ENCODE measurements at places on chromosomes 1 and 21.

GRCh38 chr1:186892936-186893335 lies 64.2 kb downstream of the PLA2G4A start:
- DNase-seq = no peak

GRCh38 chr1:11529330-11529729 lies 50.4 kb downstream of the DISP3 start:
- no peak for DNase-seq

- no peak for DNase-seq
Measured at GRCh38 chr1:72336776-72337175, 54.4 kb upstream of the NEGR1 start.

DNA sequence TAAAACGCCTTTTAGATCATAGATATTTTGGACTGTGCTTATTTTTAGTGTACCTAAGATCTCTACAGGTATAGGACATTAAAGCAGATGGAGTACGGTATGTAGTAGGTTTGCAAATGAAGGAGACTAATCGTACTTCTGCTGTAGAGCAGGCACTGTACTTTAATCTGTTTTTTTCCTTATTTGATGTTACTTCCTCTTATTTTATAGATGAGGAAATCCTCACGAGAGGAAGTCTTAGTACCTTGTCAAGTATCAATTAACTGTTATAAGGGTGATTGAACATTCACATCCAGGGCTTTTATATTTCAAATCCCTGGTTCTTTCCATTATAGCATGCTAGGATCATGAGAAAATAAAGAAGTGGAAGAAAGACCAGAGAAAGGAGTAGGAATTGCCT lies 41.1 kb downstream of the CACHD1 start:
- no peak for DNase-seq

DNA sequence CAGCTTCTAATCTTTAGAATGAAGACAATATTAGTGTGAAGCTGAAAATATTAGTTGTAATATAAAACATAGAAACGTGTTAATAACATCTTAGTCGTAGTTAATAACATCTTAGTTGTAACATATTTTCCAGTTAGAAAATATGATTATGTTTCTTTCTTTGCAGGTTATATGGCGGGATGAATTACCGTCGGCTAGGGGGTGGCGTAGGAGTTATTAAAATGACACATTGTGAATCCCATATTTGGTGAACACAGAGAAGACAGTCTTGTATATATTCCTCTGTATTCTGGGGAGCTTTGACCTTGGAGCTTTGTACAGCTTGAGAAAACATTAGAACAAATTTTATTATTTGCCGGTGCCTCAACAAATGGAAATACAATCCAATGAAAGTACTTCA lies 39.5 kb upstream of the DARS2 start:
- DNase-seq = no peak

DNA sequence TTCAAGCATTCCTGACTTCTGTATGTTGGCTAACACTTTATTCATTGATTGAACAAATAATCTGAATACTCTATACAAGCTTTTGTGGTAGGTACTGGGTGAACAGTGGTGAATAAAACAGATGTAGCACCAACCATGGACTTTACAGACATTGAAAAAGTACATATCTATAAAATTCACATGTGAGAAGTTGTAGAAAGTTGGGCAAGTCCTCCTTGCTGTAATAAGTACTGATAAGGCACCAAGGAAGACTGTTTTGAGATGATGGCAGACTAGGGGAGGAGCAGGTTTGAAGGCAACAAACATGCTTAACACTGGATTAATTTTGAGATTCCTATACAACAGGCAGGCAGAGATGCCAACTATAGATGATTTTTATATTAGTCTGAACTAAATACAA lies 42.4 kb downstream of the RNF2 start:
- DNase-seq = no peak

DNA sequence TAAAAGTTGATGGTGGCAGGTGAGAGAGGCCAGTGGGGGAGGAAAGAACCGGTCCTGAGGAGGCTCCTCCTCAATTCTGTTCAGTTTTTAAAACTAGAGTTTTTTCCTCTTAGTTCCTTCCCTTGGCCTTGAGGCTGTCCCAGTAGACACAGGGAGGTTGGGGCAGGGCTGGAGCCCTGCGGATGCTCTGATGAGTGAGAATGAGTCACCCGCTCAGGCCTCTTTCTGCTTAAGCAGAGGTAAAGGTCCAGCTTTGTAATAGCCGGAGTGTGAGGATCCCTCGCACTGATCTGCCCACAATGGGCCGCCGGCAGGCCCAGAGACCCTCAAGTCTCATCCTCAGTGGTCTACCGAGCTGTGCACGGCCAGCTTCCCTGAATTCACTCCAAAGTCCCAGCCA lies 49.6 kb upstream of the IRF2BP2 start:
- no peak for DNase-seq

DNA sequence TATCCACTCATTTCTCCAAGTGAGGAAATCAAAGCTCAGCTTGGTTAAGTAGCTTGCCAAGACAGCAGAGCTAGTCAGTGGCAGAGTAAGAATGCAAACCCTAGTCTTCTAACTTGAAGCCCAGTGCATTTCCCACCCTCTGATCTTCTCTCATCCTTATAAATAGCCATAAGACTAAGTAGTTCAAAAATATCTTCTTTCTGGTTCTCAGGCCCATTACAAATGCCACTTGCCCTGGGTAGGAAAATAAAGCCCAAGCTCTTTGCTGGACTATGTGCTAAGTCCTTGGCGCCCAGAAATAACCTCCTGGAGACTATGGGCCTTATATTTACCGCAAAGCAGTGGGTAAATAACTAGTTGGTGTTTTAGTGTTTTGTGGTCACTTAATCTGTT lies 505.8 kb downstream of the PLPP3 start:
- DNase-seq = no peak

- no peak for DNase-seq
Measured at GRCh38 chr1:200625381-200625824, 4.9 kb upstream of the KIF14 start.

- no peak for DNase-seq
Measured at GRCh38 chr1:205298191-205298994, 23.2 kb downstream of the NUAK2 start.

DNA sequence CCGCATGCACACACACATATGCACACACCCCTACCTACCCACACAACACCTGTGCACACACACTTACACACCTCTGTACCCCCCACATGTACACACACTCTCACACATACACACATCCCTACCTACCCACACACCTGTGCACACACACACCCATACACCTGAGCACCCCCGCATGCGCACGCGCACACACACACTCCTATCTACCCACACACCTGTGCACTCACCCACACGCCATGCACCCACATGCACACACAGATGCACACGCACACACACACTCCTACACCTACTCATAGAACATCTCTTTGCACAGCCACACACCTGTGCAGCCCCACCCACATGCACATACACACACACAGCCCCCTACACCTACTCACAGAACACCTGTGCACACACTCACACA lies 15.5 kb upstream of the PADI2 start:
- DNase-seq = no peak

- DNase-seq = no peak
Measured at GRCh38 chr1:207811920-207812720, 60.3 kb downstream of the CD46 start.

GRCh38 chr1:182095946-182096345 lies 34.4 kb upstream of the ZNF648 start:
- no peak for DNase-seq

DNA sequence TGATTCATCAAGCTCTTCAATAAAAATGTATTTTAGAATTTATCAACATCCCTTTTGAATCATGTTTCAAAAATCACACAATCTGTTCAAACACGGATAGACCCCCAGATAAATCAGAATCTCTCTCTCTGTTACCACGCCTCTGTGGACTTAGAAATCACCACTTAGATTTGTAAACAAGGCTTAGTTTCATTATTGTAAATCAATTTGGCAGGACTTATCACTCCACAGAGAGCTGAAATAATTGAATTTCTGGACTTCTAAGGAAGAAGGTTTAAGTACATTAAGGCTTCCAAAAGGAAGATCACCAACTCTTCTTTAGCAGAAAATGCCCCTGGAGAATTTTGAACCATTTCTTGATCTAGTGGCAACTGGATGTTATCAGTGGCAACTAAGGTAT lies 100.4 kb downstream of the APP start:
- DNase-seq = no peak

DNA sequence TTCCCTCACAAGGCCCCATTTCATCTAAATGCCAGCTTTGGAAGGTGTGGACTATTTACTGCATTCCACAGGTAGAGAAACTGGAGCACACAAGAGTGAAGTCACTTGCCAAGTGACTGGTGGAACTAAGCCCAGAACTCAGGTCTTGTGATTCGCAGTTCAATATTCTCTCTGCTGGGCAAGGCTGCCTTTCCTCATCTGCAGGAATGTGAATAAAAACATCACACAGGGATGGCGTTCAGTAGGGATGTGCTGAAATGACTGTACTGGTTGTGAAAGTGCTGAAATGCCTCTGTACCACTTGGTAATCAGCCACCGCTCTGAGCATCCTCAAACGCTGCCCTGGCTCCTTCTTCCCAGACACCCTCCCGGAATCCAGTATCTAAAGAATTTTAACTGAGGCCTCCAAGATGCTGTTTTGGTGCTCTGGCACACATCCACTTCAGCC lies 145.6 kb downstream of the HIVEP3 start:
- no peak for DNase-seq

GRCh38 chr1:105101261-105101660 lies 1351.6 kb downstream of the AMY1C start:
- DNase-seq = no peak

DNA sequence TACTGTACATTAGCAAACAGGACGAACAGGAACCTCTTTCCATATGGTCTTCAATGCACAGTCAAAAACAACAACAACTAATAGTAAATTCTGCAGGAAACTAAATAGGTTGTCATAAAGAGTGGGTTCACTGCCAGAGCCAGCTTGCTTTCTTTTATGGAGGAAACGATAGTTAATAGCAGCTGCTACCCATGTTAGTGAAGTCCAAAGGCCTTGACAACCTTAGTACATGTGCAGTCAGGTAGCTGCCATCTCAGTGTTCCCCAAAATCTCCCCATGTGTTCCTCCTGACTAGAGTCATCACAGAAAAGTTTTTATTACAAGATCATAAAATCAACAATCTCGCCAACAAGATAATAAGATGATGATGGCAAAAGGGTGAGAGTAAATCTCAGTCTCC lies 16.6 kb upstream of the ADORA3 start:
- DNase-seq = no peak

GRCh38 chr21:36511484-36512220 lies 31.7 kb upstream of the CLDN14 start:
- DNase-seq = no peak

DNA sequence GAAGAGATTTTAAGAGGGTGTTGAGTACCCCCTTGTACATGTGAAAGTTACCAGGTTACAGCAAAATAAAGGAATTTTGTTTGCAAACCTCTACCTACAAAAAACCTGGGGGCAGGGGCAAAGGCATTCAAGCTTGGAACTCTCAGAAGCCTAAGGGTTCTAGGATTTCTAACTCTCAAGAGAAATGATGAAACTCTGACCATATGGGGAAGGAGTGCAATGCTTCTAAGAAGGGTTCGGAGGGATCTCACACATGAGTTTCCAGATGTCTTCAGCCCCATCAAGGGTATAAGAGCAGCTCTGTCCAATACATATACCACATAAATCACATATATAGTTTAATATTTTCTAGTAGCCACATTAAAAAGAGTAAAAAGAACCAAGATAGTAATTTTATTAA lies 7.3 kb upstream of the FCGR2A start:
- no peak for DNase-seq

GRCh38 chr1:218983848-218984247 lies 189.8 kb upstream of the LYPLAL1 start:
- no peak for DNase-seq

DNA sequence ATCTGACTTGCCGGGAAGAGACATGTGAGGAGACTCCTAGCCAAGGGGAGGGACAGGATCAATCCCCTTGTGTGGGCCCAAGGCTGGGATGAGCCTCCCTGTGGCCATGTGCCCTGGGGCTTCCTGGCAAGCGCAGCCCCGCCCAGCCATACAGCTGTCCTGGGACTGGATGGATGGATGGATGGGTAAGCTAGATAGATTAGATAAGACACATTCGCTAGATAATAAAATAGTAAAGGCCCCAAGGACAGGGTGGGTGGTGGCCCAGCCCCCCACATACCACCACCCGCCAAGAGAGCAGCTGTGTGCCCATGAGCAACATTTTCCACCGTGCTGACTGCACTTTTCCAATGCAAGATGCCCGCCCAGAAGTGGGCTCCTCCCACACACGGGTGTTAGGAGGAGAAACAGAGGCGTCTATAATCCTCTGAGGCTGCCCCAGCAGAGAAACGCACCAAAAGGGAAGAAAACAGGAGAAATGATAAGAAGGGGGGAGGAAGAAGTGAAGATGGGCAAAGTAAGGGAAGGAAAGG lies 25.1 kb downstream of the ZBTB17 start:
- peak; percentile 76 for DNase-seq

DNA sequence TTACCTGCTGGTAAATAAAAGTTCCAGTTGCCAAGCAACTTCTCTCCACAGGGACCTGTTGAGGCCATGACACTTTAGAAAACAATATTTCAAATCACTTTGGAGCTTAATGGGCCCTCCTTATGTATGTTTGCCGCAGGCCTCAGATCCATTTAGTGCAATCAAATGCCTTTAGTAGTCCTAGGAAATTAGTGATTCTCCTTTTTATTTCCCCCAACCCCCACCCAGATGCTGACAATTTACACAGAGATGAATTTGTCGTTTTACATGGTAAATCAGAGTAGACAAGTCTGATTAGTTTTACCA lies 83.6 kb downstream of the CLIC4 start:
- no peak for DNase-seq

- DNase-seq = peak; percentile 13
Measured at GRCh38 chr1:183622884-183623785, 12.4 kb downstream of the ARPC5 start.

GRCh38 chr21:46128106-46128932 lies 27.1 kb downstream of the FTCD start:
- DNase-seq = no peak

GRCh38 chr1:148354284-148354912 lies 128.7 kb downstream of the PPIAL4G start:
- no peak for DNase-seq

GRCh38 chr1:214747050-214747635 lies 144.1 kb downstream of the CENPF start:
- DNase-seq = no peak

GRCh38 chr1:78279051-78279450 lies 211.7 kb upstream of the PTGFR start:
- no peak for DNase-seq

- DNase-seq = no peak
Measured at GRCh38 chr1:58739856-58740466, 40.1 kb upstream of the MYSM1 start.

DNA sequence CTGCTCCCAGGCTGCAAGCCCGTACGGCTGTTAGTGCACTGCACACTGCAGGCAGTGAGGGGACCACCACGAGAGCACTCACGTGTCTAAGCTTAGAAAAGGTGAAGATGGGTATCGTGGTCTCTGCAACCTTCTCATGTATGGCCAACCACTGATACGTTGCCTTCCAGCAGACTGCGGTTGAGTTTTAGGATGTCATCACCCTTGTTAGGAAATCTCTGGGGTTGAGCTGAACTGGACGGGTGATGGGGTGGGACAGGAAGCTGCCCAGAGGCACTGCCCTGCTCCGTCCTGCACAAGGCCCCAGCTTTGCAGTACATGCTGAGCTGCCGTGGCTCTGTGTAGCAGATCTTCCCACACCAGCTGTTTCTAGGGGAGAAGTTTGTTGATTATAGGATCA lies 43.3 kb downstream of the FAAP20 start:
- DNase-seq = no peak

All from stimulated activated CD4-positive, alpha-beta T cell treated with anti-CD3 and anti-CD28 coated beads, Interleukin-12 subunit alpha, Interleukin-12 subunit beta, amount 100 ng/mL, for 4 hours (primary cell).